ENCODE measurements at places on chromosomes 3 and 15. TPM values are rescaled to one million over a fixed set of nuclear protein-coding genes. Genes with fewer than 3 reads are reported as not detected.
A peak's percentile ranks its signal among the peaks of the same experiment; 100 is the strongest.

- H3K36me3 ChIP-seq: no peaks in the 10 kb centered on the region
- peaks cover 4% of the 10 kb centered on the region for H3K4me1 ChIP-seq
- DNase-seq: peak; percentile 38
- no peaks in the 10 kb centered on the region for H3K27me3 ChIP-seq
These were observed 78.6 kb upstream of the TSEN2 start for GRCh38 chr3:12405432-12406272.

DNA sequence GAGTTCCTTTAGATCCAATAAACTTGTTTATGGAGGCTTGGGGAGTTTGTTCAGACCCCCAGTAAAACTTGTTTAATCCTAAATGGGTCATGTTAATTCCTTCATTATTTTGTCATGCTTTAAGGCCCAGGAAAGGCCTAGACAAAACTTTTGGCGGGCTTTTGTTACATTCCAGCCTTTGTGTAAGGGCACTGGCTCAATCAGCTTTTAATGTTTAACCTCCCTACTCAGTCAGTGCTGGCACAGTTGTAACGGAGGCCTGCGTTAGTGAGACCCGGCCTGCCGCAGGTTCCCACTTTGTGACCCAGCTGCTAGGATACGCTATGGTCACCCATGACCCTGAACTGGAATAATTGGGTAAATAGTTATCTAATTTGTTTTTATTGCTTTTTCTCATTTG lies 59.2 kb downstream of the OXSM start:
- H3K4me1 ChIP-seq: no peaks in the 10 kb centered on the region
- H3K4me3 ChIP-seq: no peak overlapping the region
- no peak overlapping the region for H3K27ac ChIP-seq
- DNase-seq: no peak
- H3K36me3 ChIP-seq: no peaks in the 10 kb centered on the region

The VPS39 gene
- total RNA-seq: 22.9 TPM

The PLCB2 gene
- total RNA-seq: 61.9 TPM

The INKA1 gene
- 1.3 TPM for total RNA-seq

- no peaks in the 10 kb centered on the region for H3K4me1 ChIP-seq
- no peak overlapping the region for H3K4me3 ChIP-seq
- no peaks in the 10 kb centered on the region for H3K27me3 ChIP-seq
- H3K36me3 ChIP-seq: no peaks in the 10 kb centered on the region
- H3K27ac ChIP-seq: no peak overlapping the region
These were observed 782.2 kb downstream of the VGLL3 start for GRCh38 chr3:86208772-86209171.

The NCK1 gene
- 42.2 TPM for total RNA-seq

- H3K36me3 ChIP-seq: peaks cover 98% of the 10 kb centered on the region
- no peak overlapping the region for H3K4me3 ChIP-seq
- DNase-seq: peak; percentile 16
- no peaks in the 10 kb centered on the region for H3K27me3 ChIP-seq
These were observed 14.3 kb downstream of the TPM1 start for GRCh38 chr15:63056829-63057228.

DNA sequence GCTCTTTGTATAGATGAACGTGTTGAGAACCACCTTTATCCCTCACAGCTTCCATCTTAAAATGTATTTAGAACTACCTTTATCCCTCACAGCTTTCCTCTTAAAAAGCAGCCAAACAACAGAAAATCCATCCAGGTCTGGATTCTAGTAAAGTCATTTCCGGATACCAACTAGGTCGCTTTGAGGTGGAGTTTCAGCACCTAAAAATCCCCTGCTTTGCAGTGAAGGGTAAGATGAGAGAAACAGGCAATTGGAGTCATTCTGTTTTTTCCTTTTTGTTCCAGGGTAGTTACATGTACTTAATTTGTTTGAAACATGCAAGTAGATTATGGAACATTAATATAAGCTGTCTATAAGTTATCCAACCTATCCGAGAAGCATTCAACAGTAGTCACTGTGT lies 192.0 kb downstream of the UBE2E2 start:
- H3K4me3 ChIP-seq: no peak overlapping the region
- H3K27me3 ChIP-seq: no peaks in the 10 kb centered on the region
- H3K4me1 ChIP-seq: no peaks in the 10 kb centered on the region
- H3K36me3 ChIP-seq: no peaks in the 10 kb centered on the region
- no peak for DNase-seq
- H3K27ac ChIP-seq: no peak overlapping the region

DNA sequence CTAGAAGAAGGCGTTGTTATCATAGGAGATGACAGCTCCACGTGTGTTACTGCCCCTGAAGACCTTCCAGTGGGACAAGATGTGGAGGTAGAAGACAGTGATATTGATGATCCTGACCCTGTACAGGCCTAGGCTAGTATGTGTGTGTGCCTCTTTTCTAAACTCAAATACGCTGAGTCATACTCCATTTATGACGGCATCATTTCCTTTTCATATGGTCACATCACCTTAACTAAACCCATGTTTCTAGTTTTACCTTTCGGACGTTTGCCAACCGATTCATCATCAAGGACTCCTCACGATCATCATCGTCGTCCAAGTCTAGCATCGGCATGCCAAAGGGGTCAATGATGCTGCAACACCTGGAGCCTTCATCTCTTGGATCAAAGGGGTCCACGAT lies 149.0 kb downstream of the CBLB start:
- H3K4me1 ChIP-seq: no peaks in the 10 kb centered on the region
- H3K36me3 ChIP-seq: no peaks in the 10 kb centered on the region
- no peaks in the 10 kb centered on the region for H3K27me3 ChIP-seq
- no peak overlapping the region for H3K27ac ChIP-seq
- DNase-seq: no peak
- no peak overlapping the region for H3K4me3 ChIP-seq

DNA sequence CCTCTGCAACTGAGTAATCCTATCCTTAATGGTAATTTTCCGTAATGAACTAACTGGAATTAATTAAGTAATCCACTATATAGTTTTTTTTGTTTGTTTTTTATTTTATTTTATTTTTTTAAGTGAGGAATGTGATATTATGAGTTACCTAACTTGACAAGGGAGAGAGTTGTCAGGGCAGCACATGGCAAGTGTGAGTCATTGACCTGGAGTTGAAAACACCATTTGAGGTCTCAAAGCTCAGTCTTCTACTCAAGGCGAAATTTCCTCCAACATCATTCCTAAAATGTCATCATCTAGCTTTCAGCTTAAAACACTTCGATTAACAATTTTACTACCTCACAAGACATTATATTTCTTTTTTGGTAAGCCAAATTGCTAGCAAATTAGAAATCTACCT lies 87.8 kb downstream of the NECTIN3 start:
- no peaks in the 10 kb centered on the region for H3K27me3 ChIP-seq
- DNase-seq: no peak
- no peak overlapping the region for H3K4me3 ChIP-seq
- no peaks in the 10 kb centered on the region for H3K4me1 ChIP-seq
- H3K27ac ChIP-seq: no peak overlapping the region

The LRRC31 gene
- total RNA-seq: not detected

The ST8SIA2 gene
- total RNA-seq: 3.9 TPM

- no peaks in the 10 kb centered on the region for H3K36me3 ChIP-seq
- no peaks in the 10 kb centered on the region for H3K4me1 ChIP-seq
- no peak overlapping the region for H3K4me3 ChIP-seq
- no peak overlapping the region for H3K27ac ChIP-seq
- DNase-seq: no peak
These were observed 94.6 kb downstream of the CYP19A1 start for GRCh38 chr15:51243774-51244173.

- H3K36me3 ChIP-seq: no peaks in the 10 kb centered on the region
- no peak overlapping the region for H3K27ac ChIP-seq
- H3K4me1 ChIP-seq: no peaks in the 10 kb centered on the region
- DNase-seq: no peak
- no peaks in the 10 kb centered on the region for H3K27me3 ChIP-seq
- H3K4me3 ChIP-seq: no peak overlapping the region
These were observed 54.9 kb downstream of the KIF9 start for GRCh38 chr3:47227678-47228077.

- no peaks in the 10 kb centered on the region for H3K27me3 ChIP-seq
- peaks cover 6% of the 10 kb centered on the region for H3K36me3 ChIP-seq
- H3K4me1 ChIP-seq: peaks cover 11% of the 10 kb centered on the region
- H3K27ac ChIP-seq: no peak overlapping the region
- H3K4me3 ChIP-seq: peak overlapping the region; percentile 77
These were observed 552 bp upstream of the XYLB start for GRCh38 chr3:38345879-38346586.

The FBXO40 gene
- total RNA-seq: not detected

Measured in SJSA1 (cell line).